ENCODE measurements at places on chromosomes 6 and 20.

GRCh38 chr6:121510568-121511177 is 75.2 kb downstream of the GJA1 start:
- DNase-seq = no peak

DNA sequence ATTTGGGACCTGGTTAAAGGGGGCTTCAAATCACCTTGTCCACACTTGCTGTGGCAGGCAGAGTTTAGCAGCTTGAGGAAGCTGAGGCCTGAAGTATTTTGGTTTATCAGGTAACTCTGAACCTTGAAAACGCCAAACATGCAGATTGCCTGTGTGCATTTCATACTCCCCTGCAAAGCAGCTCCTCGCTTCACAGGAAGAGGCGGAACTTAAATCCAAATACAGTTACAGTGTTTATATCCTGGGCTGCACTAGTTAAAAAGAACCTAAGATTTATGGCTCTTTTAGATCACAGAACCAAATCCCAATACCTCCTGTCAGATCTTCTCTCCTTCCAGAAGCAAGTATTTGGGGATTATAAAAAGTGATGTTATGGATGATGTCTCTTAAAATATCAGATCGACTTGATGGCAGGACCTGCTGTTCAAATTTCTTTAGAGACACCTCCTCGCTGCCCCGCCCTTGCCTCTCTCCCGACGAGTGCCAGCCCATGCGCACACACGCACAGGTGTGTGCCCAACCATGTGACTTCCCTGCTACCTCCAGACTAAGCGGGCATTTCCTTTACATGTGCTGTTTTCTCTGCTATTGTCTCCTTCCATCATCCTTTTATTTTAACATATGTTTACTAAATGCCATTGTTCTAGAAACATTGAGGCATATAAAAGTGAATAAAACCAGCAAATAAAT is 224.6 kb upstream of the FOXQ1 start:
- no peak for DNase-seq

- no peak for DNase-seq
These were observed 1.7 kb downstream of the STX16 start for GRCh38 chr20:58652606-58653294.

GRCh38 chr6:131258010-131258652 is 122.9 kb downstream of the AKAP7 start:
- DNase-seq = no peak

GRCh38 chr6:46491628-46492547 is 639 bp upstream of the RCAN2 start:
- DNase-seq = no peak

DNA sequence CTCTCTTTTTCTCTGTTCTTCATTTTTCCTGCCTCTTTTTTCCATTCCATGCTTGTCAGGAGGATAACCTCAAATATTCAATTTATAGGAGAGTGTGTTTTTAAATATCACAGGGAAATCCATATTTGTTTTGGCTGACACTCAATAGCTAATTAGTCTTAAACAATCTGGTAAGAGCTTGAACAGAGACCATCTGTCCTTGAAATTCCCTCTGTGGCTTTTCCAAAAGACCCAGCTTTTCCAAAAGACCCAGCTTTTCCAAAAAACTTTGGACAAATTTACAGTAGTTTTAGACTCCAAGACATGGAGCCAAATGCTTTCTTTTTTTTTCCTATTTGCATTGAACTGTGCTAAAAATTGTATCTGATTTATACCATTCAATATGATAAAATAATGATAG is 127.4 kb upstream of the FAM83B start:
- DNase-seq = no peak

DNA sequence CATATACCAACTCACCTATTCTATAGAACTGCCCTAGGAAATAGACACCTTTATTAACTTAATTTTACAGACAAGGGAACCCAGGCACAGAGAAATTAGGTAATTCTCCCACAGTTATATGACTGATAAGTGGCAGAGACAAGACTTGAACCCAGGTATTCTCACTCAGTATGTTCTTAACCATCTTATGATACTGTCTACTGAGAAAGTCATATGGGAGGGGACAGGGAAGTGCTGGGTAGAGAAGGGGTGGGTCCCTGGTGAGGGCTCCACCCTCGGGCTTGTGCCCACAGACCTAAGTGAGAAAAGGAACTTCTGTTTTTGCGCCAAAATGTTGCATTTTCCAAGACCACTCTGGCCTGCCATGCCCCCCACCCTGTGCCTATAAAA is 123.5 kb downstream of the RNF144B start:
- DNase-seq = no peak

DNA sequence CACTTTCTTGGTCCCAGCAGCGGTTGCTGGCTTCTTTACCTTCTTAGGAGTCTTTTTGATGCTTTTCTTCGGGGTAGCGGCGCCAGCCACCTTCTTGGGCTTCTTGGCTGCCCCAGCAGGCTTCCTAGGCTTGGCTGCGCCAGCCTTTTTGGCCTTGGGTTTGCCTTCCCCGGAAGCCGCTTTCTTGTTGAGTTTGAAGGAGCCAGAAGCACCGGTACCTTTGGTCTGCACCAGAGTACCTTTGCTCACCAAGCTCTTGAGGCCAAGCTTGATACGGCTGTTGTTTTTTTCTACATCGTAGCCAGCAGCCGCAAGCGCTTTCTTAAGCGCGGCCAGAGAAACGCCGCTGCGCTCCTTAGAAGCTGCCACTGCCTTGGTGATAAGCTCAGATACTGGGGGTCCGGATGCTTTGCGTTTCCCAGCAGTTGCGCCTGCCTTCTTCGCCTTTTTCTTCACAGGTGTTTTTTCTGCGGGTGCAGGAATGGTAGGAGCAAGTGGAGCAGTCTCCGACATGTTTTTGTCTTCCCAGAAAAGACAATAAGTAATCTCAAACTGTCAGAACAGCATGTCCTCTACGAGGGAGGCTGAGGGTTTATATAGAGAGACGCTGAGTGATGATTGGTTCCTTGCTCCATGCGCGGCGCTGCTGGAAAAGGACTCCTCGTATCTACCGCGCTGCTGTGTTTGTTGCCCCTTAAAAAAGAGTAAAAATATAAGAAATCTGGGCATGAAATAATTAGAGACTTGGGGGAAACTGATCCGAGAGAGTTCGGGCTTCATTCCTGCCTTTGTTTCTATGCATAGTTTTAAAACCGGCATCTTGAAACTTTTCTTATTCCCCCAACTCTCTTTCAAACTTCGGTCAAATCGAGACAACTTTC is 130.3 kb upstream of the BTN3A2 start:
- DNase-seq = peak; percentile 34

GRCh38 chr6:146881228-146882181 is 282.7 kb downstream of the ADGB start:
- no peak for DNase-seq

GRCh38 chr6:13392462-13392861 is 64.1 kb upstream of the TBC1D7 start:
- DNase-seq = no peak

GRCh38 chr6:170006900-170007467 is 255.6 kb downstream of the ERMARD start:
- DNase-seq = no peak

- no peak for DNase-seq
These were observed 48.4 kb downstream of the USP49 start for GRCh38 chr6:41846666-41847237.

GRCh38 chr6:19803331-19804204 is 33.6 kb upstream of the ID4 start:
- DNase-seq = no peak

DNA sequence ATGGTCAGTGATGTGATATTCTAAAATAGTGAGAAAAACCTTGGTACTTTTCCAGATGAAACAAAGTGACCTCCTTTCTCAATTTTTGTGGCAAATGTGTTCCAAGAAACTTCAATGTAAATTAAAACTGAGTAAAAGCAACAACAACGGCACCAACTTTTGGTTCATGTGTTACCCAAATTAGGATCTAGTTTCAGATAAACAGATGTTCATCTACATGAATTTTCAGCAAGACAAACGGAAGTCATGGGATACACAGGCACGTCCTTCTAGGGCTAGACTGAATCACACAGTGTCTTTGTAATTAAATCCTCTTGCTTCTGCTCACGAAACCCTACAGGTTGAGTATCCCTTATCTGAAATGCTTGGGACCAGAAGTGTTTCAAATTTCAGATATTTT is 915.2 kb downstream of the TFAP2A start:
- no peak for DNase-seq

DNA sequence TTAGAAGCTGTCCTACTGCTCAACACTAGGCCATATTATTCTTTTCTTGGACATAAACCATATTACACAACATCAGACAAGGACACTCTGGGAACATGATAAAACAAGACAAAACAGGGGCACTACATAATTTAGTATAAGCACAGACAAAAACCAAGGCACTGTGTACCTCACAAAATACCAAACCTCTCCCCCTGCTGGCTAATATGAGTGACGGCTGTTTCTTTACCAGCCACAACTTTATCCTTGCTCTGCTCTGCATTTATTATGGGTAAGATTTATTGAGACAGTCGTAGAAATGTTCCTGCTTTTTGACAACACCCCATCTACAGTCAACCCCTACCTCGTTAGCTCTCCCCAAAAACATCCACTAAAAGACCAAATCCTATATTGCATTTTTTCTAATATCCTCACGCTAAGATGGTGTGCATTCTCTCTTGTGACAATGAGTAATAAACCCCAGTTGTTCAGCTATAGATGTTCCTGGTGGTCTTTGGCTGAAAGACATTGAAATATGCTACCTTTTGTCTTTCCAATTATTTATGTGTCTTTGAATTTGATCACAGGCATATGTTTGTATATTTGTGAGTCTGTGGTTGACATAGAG is 23.8 kb upstream of the POLR1H start:
- DNase-seq = no peak

GRCh38 chr6:163152701-163153100 is 261.8 kb upstream of the QKI start:
- no peak for DNase-seq

GRCh38 chr20:44728801-44729443 is 13.8 kb downstream of the CCN5 start:
- DNase-seq = no peak

DNA sequence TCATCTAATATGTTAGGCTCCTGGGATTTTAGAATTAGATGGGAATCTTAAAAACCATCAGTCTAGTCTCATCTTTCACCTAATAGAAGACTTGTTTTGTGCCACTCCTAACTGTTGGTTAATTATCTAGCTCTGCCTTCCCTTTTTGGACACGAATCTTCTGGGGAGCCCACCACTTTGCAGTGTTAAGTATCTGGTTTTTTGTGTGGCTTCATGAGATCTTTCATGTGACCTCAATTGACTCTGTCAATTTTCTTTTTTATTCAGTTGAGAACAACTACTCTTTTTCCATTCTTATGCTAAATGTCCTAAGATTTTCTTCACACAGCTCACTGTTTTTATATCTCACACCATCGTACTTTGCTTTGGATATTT is 16.9 kb downstream of the TBPL1 start:
- DNase-seq = no peak

GRCh38 chr6:44251576-44252524 is 4.9 kb downstream of the HSP90AB1 start:
- DNase-seq = no peak

DNA sequence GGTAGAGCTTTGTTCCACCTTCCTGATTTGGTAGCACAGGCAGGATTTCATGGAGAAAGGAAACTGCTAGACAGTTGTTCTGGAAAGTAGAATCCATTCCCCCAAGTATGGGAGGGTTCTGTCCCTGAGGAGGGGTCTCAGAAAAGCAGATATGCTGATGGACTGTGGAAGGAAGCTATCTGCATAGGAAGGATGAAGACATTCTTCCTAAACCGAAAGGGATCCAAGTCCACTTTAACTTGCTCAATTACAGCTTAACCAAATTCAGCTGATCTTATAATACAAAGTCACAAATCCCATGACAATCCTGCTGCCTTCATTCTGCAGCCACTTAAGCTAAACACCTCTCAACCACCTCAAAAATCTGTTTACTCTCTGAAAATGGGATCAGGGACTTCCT is 2.6 kb downstream of the MAN1A1 start:
- no peak for DNase-seq

GRCh38 chr6:92122746-92123145 is 1296.6 kb downstream of the EPHA7 start:
- DNase-seq = no peak

GRCh38 chr6:155143029-155143577 is 120.7 kb upstream of the CLDN20 start:
- no peak for DNase-seq

- peak; percentile 50 for DNase-seq
These were observed 16.8 kb upstream of the ARFGEF2 start for GRCh38 chr20:48904566-48905296.

- no peak for DNase-seq
These were observed 75.1 kb upstream of the QKI start for GRCh38 chr6:163339466-163339865.

- DNase-seq = no peak
These were observed 219.8 kb upstream of the EPHA7 start for GRCh38 chr6:93639126-93639525.

DNA sequence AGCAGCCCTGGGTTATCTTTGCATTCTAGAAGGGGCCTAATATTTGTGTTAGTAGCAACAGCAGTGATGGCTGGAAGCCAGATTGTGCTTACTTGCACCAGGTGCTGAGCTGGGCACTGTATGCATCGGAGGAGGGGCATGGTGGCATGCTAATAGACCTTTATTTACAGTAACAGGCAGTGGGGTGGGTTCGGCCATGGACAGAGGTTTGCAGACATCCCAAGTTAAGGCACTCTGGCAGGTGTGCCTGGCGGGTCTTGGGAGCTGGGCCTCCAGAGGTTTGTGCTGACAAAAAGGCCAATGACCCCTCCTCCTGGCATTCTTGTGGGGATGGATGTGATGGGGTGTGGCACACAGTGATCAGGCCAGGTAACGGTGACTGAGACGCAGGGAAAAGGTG is 39.0 kb upstream of the CD93 start:
- DNase-seq = no peak

DNA sequence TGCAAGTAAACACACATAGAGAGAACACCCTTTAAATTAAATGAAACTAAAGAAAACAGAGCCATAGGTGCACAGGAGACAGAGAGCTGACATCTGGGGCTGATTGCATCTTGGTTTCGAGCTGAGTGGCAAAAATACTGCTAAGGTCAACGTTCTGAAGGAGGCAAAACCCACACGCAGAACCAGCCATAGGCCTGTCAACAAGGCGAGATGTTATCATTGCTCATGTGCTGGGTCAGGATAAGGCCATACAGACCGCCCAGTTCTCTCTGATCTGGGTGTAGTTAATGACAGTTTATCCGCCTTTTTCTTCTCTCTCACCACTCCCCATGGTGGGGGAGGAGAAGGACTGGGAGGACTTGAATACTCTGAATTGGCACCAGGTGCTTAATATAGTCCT is 4.5 kb upstream of the FAM110A start:
- DNase-seq = no peak

DNA sequence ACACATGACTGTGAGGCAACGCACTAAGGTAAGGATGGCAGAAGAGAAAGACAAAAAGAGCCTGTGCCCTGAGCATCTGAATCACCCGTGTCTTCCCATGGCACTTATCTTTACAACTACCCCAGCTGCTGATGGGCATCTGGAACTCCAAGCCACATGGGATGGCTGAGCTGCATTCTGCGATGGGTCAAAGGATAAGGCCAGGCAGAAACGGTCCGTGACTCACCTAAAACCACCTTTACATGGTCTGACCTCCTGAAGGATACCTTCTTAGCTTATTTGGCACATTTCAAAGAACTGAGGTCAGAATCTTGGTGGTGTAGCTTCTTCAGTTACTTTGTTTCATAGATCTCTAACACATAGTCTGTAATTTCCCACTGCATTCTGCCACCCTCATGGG is 99.7 kb downstream of the DNAH8 start:
- no peak for DNase-seq

GRCh38 chr20:43507150-43508080 is at the start of gene L3MBTL1:
TSS of gene L3MBTL1 (plus strand) at chr20:43507697. CDS start at chr20:43513504, 5,807 bp downstream.
- no peak for DNase-seq
